ENCODE measurements at places on chromosomes 12 and 14.

GRCh38 chr12:15979096-15980092, 68.3 kb downstream of the DERA start:
- no peak for DNase-seq

- DNase-seq = no peak
Observed at GRCh38 chr14:75995372-75996041, 9.9 kb downstream of the IFT43 start.

GRCh38 chr12:44477331-44477980, 398.7 kb downstream of the NELL2 start:
- DNase-seq = no peak

- no peak for DNase-seq
Observed at GRCh38 chr14:34029921-34030334, 79.1 kb upstream of the EGLN3 start.

DNA sequence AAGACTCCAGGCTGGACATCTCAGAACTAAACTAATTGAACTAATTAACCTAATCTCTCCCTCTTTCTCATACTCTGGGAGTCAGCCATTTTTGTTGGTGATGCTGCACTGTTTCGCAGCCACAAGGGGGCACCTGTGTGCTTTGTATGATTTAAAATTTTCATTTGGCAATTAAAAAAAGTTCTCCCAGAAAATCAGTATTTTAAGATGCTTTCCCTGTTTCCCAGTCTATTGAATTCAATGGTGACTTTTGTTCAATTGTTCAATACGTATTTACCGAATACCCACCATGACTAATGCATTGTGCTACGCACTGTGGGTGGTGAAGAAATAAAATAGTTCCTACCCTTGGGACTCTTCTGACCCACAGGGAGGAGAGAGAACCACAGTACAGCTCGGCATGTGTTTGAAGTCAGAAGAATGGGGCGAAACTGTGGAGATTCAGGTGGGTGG, 63.7 kb downstream of the ZNF664 start:
- DNase-seq = peak; percentile 38

- DNase-seq = no peak
Observed at GRCh38 chr12:82121545-82121944, 236.6 kb downstream of the CCDC59 start.

DNA sequence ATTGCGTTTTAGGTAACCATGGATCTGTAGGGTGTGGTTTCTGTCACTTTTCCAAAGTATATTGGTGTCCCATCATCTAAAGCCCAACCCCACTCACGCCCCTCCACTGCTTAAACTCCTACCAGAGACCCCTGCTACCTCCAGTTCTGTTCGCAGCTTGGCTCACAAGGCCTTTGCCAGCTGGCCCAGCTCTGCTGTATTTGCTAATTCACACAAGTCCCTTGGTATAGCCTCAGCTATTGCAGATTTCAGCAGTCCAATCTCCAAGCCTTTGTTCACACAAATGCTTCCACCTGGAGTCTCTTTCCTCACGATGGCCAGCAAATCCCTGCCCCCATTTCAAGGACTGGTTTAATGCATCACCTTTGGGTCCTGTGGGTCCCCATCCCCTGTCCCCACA, 24.2 kb downstream of the ISCA2 start:
- no peak for DNase-seq

DNA sequence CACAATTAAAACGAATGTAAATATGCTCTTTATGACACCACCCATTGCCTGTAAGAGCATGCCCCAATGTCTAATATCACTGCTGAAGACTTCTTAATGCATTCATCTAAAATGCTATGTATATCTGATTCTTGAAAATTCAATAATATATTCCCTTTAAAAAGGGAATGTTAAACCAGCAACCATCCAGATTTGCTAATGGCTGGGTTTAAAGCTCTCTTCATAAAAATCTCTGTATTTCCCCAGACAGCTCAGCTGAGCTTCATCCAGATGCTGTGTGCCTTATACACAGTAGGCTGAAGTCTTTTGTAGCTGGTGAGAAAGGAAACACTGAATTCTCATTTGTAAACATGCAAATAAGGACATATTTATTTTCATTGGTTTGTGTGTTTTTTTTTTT, at the start of gene TAS2R14:
TSS of gene TAS2R14 (minus strand) at position 101 of the 400 bp plus-strand sequence. CDS start at position 45, 56 bp downstream.
- no peak for DNase-seq

GRCh38 chr12:118436002-118436730, 59.8 kb downstream of the SUDS3 start:
- DNase-seq = no peak

DNA sequence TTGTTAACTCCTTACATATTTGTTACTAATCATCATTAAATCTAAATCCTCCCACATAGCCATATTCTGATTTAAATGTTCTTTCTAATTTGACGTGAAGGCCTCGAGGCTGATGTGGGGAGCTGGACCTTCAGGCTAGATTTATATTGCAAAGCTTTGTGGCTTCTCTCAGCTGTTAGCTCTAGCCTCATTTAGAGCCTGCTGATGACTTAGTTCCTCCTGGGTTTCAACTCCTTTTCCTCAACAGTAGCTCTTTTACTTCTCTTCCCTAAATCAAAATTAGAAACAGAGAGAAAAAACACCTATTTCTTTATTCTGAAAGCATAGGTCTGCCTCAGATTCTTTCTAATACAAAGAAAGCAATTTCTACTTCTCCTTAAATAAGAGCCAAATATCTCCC, 477.5 kb upstream of the CCDC196 start:
- DNase-seq = no peak

GRCh38 chr12:22631863-22632463, 7.0 kb downstream of the ETNK1 start:
- no peak for DNase-seq

DNA sequence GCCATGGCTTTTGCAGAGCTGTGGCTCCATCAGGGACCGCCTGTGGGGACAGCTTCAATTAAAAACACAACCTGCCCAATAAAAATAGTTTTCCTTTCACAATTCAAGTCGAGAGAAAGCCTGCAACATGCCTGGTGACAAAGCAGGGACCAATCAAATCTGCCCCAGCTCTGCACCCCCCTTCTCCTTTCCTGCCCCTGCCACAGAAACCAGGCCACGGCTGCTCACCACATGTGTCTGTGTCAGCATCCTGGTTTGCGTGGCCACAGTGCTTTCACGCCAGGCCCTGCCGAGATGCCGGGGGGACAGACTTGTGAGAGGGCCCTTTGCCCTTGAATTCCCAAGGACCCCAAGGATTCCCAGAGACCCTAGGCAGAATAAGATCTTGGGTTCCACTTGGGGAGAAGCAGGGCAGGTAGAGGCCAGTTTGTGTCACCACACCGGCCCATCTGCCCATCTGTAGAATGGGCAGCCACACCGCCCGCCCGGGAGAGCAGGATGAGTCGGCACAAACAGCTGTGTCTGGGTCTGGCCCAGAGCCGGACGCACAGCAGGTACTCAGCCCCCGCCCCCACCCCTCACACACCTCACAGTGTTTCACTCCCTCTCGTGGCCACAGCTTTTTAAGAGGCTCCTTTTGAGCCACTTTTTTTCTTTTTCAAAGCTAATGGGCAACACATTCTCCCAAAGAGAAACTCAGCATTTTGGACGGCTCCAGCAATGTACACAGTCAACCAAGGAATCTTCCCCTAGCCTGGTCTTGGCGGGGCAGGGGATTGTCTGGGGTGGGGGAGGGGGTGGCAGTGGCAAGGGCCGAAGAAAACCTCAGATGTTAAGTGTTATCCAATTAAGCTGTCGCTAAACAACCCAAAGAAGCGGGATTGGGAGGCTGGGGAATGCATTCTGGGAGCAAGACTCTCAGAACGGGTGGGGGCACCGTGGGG, 41.5 kb downstream of the BCL11B start:
- peak; percentile 70 for DNase-seq

GRCh38 chr12:90455756-90456155, 499.2 kb downstream of the CCER1 start:
- DNase-seq = no peak

DNA sequence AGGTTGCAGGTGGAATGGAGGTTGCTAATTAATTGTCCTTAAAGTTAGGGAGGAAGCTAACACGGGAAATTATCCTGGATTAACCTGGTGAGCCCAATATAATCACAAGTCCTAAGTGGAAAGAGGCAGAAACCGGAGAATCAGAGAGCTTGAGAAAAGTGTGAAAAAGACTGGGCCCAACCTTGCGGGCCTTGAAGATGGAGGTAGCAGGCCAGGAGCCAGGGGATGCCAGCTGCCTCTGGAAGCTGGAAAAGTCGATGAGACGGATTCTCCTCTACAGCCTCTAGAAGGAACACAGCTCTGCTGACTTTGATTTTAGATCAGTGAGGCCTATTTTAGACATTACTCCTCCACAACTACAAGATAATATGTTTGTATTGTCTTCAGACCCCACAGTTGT, 2.1 kb downstream of the SDR9C7 start:
- no peak for DNase-seq

- no peak for DNase-seq
Observed at GRCh38 chr14:75842551-75842950, 139.2 kb downstream of the TGFB3 start.

- DNase-seq = no peak
Observed at GRCh38 chr14:86574778-86575129, 1044.8 kb downstream of the FLRT2 start.
